Fibroblast of skin of right biceps (primary cell): ENCODE measurements at places on chromosomes 1 and 21.

DNA sequence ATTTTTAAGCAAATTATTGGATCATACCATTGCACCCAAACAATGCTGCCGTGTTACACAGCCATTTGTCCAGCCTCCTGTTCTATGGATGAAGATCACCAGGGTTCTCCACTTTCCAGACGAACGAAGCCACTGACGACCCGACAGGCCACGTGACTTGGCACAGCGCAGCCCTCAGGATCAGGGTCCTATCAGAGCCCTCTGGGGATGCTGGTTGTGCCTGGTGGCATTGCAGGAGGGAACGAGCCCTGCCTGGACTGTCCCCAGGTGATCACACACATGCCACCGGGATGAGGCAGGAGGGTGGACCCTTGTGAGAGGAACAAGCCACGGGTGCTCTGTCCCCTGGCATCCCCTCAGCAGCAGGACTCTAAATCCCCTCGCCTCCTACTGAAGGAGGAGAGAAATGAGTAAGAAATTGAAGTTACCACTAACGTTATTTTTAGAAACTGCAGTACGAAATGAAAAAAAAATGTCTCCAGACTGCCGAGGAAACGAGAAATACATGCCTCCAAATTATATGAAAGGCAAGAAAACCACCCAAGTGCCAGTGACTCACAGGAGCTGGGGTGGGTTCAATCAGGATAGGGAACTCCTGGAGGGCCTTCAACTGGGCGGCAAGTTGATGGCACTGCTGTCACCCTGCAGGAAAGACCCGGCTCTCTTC lies 58.7 kb upstream of the PDE9A start:
- DNase-seq = peak; percentile 5

DNA sequence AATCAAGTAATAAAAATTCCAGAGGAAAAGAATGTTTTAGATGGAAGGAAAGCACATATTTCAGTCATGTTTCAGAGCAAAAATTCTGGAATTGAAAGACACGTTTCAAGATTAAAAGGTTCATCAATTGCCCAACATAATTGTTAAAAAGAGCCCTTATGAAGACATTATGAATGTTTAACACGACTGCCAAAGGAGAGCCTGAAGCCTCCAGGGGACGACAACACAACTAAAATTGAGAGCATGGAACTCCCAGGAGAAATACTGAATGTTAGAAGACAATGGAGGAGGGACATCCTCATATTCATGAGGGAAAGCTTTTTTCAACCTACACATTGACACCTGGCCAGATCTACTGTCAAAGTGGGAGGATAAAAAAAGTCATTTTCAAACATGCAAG lies 16.0 kb downstream of the OR2T11 start:
- peak; percentile 3 for DNase-seq

DNA sequence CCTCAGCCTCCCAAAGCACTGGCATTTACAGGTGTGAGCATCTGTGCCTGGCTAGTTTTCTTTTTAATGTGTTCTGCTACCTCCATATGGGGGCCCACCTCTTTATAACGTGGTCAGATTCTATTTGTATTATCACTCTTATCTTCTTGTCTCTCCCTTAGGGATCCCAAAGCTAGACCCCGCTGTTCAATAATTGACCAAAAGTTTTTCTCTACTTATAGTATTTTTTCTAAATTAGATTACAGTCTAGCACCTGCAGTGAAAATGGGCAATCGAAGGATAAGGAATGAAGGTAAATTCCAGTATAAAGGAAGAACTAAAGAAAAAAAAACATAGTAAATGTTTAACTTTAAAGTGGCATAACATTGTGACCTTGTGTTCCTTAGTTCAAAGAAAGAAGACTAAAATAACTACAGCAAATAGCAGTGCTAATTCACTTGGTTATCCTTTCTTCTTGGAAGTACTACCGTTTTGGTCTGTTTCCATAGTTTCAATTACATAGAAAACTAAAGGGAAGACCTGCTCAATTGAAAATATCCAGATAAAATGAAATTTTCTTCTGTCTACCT lies 24.1 kb downstream of the NFYC start:
- DNase-seq = no peak

- DNase-seq = no peak
Observed at GRCh38 chr1:37393173-37394120, 80.9 kb upstream of the ZC3H12A start.

- DNase-seq = peak; percentile 62
Observed at GRCh38 chr1:202315576-202316168, 26.1 kb downstream of the UBE2T start.

DNA sequence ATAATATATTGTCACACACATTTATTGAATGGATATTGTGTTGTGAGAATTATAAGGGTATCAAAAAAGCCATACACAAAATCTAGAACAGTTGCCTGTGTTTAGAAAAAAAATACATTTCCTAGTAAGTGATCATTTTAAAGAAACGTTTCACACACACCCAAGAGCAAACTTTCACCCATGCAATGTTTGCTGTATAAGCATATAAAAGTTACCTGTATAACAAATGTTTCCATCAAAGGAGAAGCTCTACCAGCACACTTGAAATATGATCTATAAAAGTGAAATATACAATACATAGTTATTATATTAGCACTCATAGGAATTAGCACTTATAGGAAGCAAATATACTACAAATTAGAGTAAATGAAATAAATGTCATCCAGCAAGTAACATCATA lies 1098.1 kb downstream of the NCAM2 start:
- no peak for DNase-seq

DNA sequence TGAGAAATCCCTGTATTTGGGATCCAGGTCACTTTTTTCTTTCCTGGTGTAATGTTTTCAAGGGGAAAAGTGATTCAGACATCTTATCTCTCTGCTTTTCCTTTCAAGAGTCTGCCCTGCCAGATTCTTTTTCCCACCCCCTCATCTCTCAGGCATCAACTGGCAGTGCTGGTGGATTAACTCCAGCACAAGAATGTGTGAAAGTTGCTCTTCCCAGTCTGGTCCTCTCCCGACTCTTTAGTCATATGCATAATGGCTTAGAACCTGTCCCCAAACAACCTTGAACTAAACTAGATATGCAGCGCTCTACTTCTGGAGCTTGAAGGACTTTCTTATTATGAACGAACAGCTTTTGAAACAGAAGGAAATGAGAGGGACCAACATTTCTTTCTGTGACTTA lies 88.5 kb downstream of the SLC44A5 start:
- DNase-seq = no peak
